Calu3 (cell line): ENCODE measurements at places on chromosomes 11 and 22. TPM values are rescaled to one million over a fixed set of nuclear protein-coding genes. Genes with fewer than 3 reads are reported as not detected.

The DEUP1 gene
- total RNA-seq, result not detected in 2 replicates

The FXYD6 gene
- total RNA-seq, result 0.61 and 0.78 TPM in 2 replicates

The PAX6 gene
- 0.24 and 0.87 TPM in 2 replicates for total RNA-seq

DNA sequence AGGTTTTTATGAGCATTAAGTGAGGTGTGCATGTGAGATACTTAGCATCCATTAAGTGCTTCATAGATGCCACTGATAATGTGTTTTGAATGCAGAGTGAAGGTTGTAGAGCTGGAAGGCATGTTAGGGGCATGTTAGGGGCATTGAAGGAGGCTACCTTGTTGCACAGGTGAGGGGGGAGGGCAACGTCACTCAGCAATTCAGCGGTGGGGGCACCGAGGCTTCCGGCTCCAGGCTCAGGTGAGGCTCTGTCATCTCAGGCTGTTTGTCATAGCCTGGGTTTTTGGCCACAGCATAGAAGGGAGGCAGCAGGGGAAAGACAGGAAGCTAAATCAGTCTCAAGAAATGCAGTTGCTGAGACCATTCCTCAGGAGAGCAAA lies 299.0 kb downstream of the NTM start:
- no peak for DNase-seq
- H3K27me3 ChIP-seq, result no peaks in the 10 kb centered on the region
- H3K27ac ChIP-seq, result no peak overlapping the region
- H3K36me3 ChIP-seq, result no peaks in the 10 kb centered on the region
- no peaks in the 10 kb centered on the region for H3K4me1 ChIP-seq
- no peak overlapping the region for H3K4me3 ChIP-seq

GRCh38 chr11:118923721-118924587 lies 1.8 kb downstream of the BCL9L start:
- H3K27ac ChIP-seq, result peak overlapping the region; percentile 86
- H3K27me3 ChIP-seq, result no peaks in the 10 kb centered on the region
- H3K4me1 ChIP-seq, result peaks cover 53% of the 10 kb centered on the region
- DNase-seq, result no peak
- peaks cover 83% of the 10 kb centered on the region for H3K36me3 ChIP-seq

The MPEG1 gene
- not detected in 2 replicates for total RNA-seq

- H3K27ac ChIP-seq, result no peak overlapping the region
- H3K4me1 ChIP-seq, result no peaks in the 10 kb centered on the region
- DNase-seq, result no peak
- H3K4me3 ChIP-seq, result no peak overlapping the region
- H3K27me3 ChIP-seq, result peaks cover 26% of the 10 kb centered on the region
- H3K36me3 ChIP-seq, result no peaks in the 10 kb centered on the region
These were observed 150.9 kb upstream of the TTC12 start for GRCh38 chr11:113163291-113164030.

DNA sequence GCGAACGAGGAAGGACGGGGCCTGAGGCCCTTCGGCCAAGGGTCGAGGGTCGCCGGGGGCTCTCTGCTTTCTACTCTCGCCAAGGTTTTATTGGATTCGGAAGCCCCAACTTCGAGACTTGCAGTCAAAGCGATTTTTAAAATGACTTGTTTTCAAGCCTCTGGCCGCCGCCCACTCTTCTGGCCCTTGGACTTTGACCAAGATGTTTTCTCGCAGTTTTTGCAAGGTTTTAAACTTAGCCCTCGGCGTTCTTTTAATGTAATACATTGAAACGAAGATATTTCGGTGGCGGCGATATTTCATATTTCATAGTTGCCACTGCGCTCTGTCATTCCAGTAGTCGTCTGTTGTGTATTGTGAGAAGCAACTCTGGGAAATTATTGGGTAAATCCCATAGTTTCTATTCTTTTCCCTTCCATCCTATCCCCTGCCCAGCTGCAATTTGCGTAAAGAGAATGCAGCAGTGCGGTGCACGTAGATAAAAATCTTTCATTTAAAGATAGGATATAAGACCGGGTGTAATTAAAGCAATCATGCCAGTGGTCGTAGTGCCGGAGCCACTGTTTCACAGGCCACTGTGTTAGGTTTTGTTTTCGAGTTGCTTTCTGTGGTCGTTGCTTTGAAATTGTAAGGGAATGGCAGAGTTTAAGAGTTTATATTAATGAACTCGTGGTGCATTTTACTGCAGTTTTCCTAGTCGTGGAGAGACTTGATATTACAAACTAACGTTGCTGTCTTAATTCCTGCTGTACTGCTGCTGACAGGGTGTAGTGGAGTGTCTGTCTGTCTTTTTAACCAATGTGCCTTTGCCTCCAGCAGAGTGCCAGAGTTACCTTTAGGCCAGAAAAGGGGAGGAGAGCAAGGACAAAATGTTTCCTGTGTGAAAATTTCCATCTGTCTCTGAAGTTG lies 702 bp downstream of the BIRC2 start:
- peak; percentile 12 for DNase-seq
- peaks cover 48% of the 10 kb centered on the region for H3K36me3 ChIP-seq
- no peaks in the 10 kb centered on the region for H3K27me3 ChIP-seq

DNA sequence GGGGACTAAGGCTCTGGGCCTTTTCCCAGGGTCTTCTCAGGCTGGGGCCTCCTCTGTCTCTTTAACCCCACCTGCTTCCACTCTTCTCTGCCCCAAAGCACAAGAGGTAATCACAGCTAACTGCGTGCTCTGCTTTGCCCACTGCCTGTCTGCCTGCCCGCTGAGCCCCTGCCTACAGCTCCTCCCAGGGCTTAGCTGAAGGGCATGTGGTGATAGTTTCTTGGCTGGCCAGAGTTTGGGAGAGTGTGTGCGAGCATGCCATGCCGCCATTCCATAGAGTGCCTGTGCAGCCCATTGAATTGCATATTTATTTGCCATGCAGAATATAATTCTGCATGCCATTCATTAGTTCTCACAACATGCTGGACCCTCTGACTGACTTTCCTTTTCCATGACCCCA lies 32.5 kb downstream of the PHLDB1 start:
- H3K4me3 ChIP-seq, result no peak overlapping the region
- peaks cover 11% of the 10 kb centered on the region for H3K4me1 ChIP-seq
- no peaks in the 10 kb centered on the region for H3K27me3 ChIP-seq

- no peak for DNase-seq
- no peaks in the 10 kb centered on the region for H3K4me1 ChIP-seq
- H3K36me3 ChIP-seq, result no peaks in the 10 kb centered on the region
- peaks cover 12% of the 10 kb centered on the region for H3K27me3 ChIP-seq
These were observed 458.5 kb upstream of the CCDC90B start for GRCh38 chr11:83744620-83745192.

- no peaks in the 10 kb centered on the region for H3K4me1 ChIP-seq
- H3K27ac ChIP-seq, result no peak overlapping the region
- no peaks in the 10 kb centered on the region for H3K36me3 ChIP-seq
- DNase-seq, result no peak
- H3K4me3 ChIP-seq, result no peak overlapping the region
These were observed 42.4 kb downstream of the ADAMTS15 start for GRCh38 chr11:130490682-130491449.

DNA sequence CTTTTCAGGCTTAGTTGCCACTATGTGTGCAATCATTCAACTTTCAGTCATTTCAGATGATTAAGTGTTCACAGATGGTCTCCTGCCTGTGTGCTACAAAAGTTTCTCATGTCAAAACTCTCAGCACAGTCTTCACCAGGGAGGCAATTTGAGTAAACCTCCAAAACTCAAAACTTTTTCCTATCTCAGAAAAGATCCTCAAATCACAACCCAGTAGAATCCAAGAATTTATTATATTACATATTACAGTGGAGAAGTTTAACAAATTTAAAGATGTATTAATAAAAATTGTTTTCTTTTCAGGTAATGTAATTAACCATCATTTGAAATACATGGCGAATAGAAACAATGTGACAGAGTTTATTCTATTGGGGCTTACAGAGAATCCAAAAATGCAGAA lies at the start of gene OR4C13:
TSS of gene OR4C13 (plus strand) at position 301 of the 400 bp plus-strand sequence. CDS start at position 333, 32 bp downstream.
- DNase-seq, result no peak
- no peaks in the 10 kb centered on the region for H3K4me1 ChIP-seq
- no peak within 1 kb of the TSS for H3K4me3 ChIP-seq
- no peaks in the 10 kb centered on the region for H3K27me3 ChIP-seq
- H3K27ac ChIP-seq, result no peak within 1 kb of the TSS

The IL10RA gene
- 0.05 and 0.76 TPM in 2 replicates for total RNA-seq

DNA sequence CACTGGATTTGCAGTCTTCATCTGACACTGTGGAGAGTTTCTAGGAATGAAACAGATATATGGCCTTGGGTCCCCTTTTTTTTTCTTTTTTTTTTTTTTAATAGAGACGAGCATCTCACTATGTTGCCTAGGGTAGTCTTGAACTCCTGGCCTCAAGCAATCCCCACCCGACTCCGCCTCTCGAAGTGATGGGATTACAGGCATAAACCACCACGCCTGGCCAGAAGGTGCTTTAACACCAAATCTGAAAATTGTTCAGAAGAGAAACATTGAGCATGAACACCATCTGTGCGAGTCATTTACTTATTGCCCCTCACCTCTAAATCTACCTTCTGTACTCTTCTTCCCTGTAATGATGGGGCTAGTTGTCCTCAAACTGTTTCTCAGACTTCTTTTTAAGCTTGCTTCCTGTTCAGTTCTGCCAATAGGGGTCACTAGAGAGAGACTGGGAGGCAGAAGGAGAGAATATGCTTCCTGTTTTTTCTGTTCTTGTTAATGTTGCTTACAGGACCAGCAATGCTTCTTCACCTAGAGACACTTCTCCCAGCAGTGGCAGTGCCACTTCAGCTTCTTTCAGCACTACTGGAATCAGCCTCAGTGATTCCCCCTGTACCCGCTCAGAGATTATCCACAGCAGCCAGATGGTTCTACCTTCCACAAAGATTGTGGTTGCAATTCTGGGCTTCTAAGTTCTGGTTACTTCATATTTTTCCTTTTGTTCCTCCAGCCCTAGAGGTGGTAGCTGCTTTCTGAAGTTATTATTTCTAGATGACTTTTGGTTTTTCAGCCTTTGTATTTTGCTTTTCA lies 20.8 kb upstream of the ZBED5 start:
- H3K4me3 ChIP-seq, result no peak overlapping the region
- peaks cover 19% of the 10 kb centered on the region for H3K36me3 ChIP-seq
- peak; percentile 55 for DNase-seq

GRCh38 chr22:49004484-49005399 lies 822.9 kb downstream of the BRD1 start:
- no peaks in the 10 kb centered on the region for H3K36me3 ChIP-seq
- H3K27ac ChIP-seq, result no peak overlapping the region
- DNase-seq, result no peak
- H3K4me3 ChIP-seq, result no peak overlapping the region

DNA sequence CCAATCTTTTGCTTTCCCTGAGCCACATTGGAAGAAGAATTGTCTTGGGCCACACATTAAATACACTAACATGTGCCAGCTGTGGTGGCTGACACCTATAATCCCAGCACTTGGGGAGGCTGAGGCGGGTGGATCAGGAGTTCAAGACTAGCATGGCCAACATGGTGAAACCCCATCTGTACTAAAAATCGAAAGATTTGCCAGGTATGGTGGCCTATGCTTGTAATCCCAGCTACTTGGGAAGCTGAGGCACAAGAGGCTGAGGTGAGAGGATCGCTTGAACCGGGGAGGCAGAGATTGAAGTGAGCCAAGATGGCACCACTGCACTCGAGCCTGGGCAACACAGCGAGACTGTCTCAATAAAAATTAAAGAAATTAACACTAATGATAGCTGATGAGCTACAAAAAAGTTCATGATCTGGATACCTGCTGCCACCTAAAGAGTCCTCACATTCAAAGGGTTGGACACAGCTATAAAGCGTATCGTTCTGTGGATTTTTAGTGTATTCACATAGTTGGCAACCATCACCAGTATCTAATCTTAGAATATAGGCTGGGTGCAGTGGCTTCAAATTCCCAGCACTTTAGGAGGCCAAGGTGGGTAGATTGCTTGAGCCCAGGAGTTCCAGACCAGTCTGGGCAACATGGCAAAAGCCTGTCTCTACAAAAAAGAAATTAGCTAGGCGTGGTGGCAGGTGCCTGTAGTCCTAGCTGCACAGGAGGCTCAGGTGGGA lies 3.4 kb upstream of the LDHC start:
- H3K4me3 ChIP-seq, result no peak overlapping the region
- H3K27ac ChIP-seq, result no peak overlapping the region
- H3K4me1 ChIP-seq, result peaks cover 23% of the 10 kb centered on the region

- H3K36me3 ChIP-seq, result no peaks in the 10 kb centered on the region
- no peak for DNase-seq
- no peaks in the 10 kb centered on the region for H3K4me1 ChIP-seq
- H3K27ac ChIP-seq, result no peak overlapping the region
- no peak overlapping the region for H3K4me3 ChIP-seq
- no peaks in the 10 kb centered on the region for H3K27me3 ChIP-seq
These were observed 61.0 kb downstream of the OR5AK2 start for GRCh38 chr11:57049749-57050148.

The ARHGEF17 gene
- total RNA-seq, result 22.0 and 22.3 TPM in 2 replicates

The PARVG gene
- total RNA-seq, result not detected in 2 replicates

DNA sequence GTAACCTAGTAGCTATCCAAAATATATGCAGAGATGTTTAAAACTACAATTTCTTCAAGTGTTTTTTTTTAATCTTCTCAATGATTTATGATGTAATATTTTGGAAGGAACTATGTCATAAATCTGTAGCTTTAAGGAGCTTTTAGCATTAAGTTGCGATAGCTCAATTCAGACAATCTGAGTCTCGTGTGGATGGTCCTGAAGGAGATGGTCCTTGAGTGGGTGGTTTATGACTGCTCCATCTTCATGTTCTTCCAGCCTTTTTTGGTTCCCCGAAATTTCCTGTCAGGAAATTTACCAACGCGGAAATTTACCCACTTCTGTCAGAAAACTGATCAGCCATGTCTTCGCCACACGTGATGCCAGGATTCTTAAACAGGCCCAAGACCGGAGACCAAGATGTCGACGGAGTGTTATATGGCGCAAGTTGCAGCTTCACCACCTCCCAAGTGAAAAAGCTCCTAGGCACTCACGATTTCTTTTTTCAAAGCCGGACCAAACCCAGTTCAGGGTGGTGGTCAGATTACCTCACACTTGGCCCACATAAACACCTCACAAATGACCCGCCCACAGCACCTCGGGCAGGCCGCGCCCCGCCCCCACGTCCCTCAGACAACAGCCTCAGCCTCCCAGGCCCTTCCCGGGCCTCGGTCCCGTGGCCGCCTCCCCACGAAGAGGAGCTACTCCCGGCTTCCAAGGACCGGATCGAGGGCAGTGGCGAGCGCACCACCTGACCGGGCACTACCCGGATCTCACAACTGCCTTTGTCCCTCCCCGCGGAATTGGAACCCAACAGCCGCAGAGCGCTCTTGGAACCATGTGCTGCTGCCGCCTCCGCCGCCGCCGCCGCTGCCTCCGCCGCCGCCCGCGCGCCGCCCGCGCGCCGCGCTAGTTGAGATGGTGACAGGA lies at the start of gene MORC2:
TSS of gene MORC2 (minus strand) at position 760 of the 909 bp plus-strand sequence. CDS start 885 bp downstream, outside the sequence.
- H3K27me3 ChIP-seq, result no peaks in the 10 kb centered on the region
- H3K36me3 ChIP-seq, result peaks cover 65% of the 10 kb centered on the region
- H3K4me3 ChIP-seq, result peak within 1 kb of the TSS; percentile 96
- H3K4me1 ChIP-seq, result peaks cover 7% of the 10 kb centered on the region

- no peak overlapping the region for H3K4me3 ChIP-seq
- no peak overlapping the region for H3K27ac ChIP-seq
- no peaks in the 10 kb centered on the region for H3K36me3 ChIP-seq
These were observed 36.2 kb upstream of the CLMP start for GRCh38 chr11:123231256-123231655.
